ENCODE measurements at places on chromosomes 16 and 17.

DNA sequence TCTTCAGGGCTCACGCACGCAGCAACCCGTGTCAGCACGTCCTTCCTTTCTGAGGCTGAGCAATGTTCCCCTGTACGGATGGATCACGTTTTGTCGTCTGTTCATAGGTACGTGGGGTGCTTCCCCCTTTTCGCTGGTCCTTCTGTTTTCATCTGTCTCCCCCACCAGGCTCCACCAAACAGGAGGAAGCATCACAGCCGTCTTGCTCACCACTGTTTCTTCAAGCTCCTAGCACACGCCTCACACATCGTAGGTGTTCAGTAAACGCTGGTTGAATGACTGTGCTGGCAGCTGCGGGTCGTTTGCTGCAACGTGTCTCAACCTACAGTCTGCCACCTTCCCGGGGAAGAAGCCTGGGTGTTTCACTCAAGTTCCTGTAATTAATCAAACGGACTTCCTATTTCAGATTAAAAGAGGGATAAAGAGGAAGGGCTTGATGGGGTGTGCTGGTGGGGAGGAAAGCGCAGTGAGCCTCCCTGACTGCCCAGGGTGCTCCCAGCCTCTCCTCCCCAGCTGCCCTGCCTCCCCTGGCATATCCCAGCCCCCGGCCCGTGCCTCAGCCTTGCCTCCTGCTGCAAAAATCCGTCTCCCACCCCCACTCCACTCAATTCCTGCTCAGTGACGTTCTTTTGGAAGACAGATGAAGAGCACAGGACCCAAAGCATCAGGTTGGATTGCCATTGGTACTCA is 76.7 kb upstream of the DOC2B start:
- no peak for DNase-seq

GRCh38 chr17:29643817-29644160 is 21.1 kb upstream of the CORO6 start:
- DNase-seq = no peak

GRCh38 chr17:17990282-17990681 is 17.6 kb downstream of the DRC3 start:
- no peak for DNase-seq

DNA sequence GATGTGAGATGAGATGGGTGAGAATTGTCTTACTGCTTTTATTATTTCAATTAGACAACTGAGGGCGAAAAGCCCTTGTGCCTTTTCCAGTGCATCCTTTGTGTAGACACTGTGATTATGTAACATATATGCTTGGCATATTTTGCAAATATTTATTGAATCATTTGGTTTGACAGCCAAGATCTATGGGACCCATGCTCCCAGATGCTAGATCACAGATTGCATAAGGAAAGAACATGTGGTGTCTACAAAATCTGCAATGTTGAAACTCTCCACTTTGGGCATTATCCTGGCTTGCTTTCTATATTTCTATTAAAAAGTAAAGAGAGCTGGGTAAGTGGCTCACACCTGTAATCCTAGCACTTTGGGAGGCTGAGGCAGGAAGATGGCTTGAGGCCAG is 4.8 kb upstream of the COG1 start:
- DNase-seq = no peak

DNA sequence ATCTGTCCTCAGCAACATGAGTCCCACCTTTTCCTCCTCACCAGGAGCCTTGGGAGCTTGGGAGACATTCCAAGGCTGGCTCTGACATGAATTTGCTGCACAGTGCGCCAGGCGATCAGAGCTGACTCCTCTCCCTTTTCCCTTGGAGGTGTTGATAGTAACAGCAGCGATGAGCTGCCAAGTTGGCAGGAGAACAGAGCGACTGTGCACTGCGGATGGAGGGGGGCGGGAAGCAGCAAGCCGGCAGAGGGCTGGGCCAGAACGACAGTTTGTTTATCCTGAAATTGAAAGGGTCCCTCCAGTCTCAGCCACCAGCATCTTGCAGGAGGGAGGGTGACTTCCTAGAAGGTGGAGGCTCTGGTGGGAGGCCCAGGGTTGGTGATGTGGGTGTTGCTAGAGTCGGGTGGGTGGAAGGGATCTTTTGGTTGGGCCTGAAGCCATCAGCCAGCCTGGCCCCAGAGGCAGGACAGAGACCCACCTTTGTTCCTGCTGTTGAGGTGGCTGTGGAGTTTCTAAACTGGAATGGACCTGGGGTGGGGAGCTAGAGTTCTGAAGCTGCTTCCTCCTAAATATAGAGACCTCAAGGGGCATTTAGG is 22.5 kb upstream of the DYNLL2 start:
- DNase-seq = no peak

DNA sequence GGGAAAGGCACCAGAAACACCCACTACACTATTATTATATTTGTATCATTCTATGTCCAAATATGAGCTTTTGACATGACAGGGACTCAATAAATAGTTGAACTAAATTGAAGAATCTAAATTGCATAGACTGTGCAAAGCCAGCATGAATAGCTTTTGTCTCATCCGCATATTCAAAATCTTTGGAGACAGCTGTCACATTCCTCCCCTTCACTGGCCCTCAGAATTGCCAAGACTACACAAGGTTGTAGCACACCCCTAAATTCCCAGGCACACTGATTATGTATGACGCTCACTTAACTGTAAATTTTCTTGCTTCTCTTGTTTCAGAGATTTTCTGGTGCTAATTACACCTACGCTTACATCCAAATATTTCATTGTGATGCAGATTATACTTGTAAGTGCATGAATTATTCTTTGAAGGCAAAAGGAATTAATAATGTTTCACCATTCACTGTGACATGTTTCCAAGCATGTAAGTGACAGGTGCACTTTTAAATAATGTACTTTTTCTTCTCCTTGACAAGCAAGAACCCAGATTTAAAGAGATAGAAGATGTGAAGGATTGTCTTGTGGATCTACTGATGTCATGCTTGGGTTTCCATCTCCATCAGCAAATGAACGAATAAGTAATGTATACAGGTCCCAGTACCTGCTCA is 47.5 kb downstream of the CA10 start:
- no peak for DNase-seq

GRCh38 chr16:27980076-27980775 is 83.3 kb downstream of the GSG1L start:
- DNase-seq = no peak

DNA sequence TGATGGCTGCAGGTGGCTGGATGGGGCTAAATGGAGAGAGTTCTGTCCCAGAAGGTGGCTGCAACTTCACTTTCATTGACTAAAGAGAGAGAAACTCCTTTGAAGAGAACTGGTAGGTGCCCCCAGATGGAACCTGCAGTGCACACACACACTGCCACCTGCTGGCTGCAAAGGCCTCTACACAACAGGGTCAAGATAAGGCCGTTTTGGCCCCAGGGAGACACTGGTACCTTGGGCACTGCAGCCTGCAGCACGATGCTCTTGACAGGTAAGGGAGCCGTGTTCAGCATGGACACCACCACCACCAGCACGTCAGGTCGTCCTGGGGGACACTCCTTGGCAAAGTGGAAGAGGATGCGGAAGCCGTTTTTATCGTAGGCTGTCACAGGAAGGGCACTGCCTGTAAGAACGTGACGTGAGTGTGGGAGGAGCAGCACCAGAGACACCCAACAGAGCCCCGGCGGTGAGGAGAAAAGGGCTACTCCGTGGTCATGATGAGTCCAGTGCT is 22.7 kb downstream of the GGA3 start:
- peak; percentile 67 for DNase-seq

DNA sequence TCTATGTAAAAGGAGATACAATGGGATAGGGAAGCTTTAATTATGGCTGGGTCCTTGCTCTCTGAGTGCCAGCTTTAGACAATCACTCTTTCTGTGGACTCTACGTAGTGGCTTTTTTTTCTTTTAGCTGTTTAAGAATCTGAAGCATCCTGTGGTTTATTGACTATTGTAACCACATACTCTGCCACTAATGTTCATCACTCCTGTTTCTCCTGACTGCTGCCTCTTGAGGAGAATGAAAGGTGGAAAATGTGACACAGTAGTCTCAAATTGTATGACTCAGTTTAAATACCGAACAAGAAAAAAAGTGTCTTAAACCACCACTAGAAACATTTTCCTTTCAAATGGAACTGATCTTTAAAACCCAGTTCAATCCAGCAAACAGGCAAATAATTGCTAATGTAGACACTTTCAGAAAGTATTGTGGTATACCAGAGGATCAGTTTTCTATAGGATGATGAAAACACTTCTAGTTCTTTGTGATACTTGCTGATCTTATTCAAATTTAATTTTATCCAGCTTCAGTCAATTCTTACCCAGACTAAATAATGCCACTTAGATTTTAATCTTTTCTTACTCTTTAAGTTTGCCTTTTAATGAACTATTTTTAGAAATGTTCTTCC is 302.7 kb upstream of the PMFBP1 start:
- DNase-seq = no peak

GRCh38 chr16:89343501-89344457 is 126.3 kb downstream of the ZNF778 start:
- DNase-seq = no peak

- no peak for DNase-seq
Observed at GRCh38 chr17:1890758-1891450, 61.1 kb downstream of the RPA1 start.

GRCh38 chr17:1422885-1423284 is 22.9 kb upstream of the YWHAE start:
- no peak for DNase-seq

GRCh38 chr17:34055606-34056005 is 199.5 kb upstream of the CCL2 start:
- no peak for DNase-seq

GRCh38 chr16:69031877-69032301 is 73.6 kb upstream of the HAS3 start:
- no peak for DNase-seq

- no peak for DNase-seq
Observed at GRCh38 chr17:48451489-48451888, 21.5 kb upstream of the SKAP1 start.

DNA sequence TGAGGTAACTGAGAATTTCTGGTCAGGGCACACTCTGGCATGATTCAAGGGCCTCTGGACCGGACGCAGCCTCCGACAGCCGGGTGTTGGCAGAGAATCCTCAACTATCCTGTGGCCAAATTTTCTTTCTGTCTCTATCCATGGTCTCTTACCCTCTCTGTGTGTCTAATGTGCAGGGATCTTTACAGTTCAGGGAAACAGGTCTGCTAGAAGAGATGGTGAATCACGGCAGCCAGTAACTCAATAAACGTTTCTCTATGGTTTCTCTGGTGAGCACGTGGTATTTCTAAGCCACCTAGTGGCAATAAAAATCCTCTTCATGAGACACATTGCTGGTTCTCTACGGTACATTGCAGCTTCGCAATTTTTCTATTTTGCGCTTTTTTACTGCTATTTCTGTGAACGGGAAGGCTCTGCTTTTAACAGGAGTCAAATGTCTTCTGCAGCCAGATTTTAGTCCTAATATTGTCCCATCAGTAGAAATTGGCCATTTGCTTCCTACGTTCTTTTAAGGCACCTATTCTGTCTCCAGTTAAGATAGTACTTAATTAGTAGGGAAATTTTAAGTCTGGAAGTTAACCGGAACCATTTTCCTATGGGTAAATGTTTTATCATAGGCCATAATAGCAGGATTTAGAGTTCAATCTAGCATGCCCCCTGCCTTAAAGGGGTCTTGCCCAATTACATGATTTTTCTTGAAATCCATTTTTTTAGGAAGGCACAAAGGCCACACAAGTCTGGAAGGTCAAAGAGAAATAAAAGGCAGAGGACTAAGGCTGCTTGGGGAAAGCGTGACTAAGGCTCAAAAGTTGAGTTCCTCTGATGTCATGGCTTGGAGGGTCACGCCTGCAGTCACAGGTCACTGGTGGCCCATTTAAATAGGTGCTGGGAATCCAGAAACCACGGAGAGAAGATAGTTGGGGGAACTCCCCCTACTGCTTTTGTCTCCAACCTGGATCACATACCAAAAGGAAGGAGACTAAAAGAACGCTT is 31.5 kb downstream of the QPRT start:
- peak; percentile 15 for DNase-seq

- DNase-seq = no peak
Observed at GRCh38 chr17:16977932-16978331, 6.0 kb upstream of the TNFRSF13B start.

DNA sequence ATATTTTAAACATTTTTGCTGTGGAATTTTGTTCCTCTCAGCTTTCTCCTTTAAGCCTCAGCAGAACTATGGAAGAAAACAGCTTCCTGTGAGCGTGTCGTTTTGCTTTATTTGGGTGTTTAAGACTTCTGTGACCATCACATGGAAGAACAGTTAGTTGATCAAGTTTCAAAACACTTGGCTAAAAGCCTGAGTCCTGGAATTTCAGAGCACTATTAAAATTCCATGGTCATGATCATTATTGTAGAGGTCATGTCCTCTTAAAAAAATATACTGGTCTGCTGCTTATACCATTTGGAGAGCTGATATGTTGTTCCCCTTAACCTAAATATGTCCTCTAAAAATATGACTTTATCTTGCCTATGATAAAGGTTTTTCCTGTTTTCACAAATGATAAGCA is 12.6 kb upstream of the CDR2 start:
- DNase-seq = no peak

GRCh38 chr17:33837281-33837680 is 417.8 kb upstream of the CCL2 start:
- no peak for DNase-seq

GRCh38 chr16:62035115-62036092 is 834 bp downstream of the CDH8 start:
- DNase-seq = no peak

- no peak for DNase-seq
Observed at GRCh38 chr17:56798916-56799315, 34.8 kb downstream of the C17orf67 start.

- peak; percentile 71 for DNase-seq
Observed at GRCh38 chr17:40909351-40909750, 24.3 kb upstream of the KRT20 start.

DNA sequence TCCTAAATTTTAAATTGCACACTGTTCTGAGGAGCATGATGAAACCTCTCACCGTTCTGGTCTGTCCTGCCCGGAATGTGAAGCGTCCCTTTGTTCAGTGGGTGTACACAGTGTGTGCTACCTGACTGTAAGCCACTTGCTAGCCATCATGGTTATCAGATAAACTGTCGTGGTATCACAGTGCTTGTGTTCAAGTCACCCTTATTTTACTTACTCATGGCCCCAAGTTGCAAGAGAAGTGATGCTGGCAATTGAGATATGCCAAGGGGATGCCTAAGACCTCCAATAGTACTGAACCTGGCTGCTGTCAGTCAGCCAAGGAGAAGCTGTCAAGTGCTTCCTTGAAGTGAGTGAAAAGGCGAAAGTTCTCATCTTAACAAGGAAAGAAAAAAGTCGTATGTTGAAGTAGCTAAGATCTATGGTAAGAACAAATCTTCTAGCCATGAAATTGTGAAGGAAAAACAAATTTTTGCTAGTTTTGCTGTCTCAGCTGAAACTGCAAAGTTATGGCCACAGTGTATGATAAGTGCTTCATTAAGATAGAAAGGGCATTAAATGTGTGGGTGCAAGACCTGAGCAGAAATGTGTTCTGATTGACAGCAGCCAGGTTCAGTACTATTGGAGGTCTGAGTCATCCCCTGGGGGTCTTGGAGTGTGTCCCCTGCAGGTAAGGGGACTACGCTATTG is 5.8 kb downstream of the PIK3R6 start:
- no peak for DNase-seq

DNA sequence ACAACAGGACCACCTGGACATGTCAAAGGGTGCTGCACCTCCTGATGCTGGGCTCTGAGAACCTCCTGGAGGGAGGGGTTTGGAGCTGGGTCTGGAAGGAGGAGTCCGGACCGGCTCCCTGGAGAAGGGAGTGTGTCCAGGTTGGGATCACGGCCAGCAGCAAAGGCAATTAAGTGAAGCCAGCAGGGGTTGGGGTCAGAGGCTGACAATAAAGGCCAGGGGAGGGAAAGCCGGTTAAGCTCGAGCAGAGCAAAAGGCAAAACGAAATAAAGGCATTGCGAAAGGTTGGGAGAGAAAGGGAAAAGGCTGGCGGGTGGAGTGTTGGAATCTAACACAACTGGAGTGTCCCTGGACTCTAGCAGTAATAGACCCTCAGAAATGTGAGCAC is 992 bp upstream of the CACNG4 start:
- DNase-seq = no peak

Measured in stimulated activated CD4-positive, alpha-beta T cell treated with anti-CD3 and anti-CD28 coated beads, Interleukin-2, amount 100 ng/mL, for 24 hours (primary cell).